Eye (tissue), 1 donor: ENCODE measurements at places on chromosomes 3 and 15.

DNA sequence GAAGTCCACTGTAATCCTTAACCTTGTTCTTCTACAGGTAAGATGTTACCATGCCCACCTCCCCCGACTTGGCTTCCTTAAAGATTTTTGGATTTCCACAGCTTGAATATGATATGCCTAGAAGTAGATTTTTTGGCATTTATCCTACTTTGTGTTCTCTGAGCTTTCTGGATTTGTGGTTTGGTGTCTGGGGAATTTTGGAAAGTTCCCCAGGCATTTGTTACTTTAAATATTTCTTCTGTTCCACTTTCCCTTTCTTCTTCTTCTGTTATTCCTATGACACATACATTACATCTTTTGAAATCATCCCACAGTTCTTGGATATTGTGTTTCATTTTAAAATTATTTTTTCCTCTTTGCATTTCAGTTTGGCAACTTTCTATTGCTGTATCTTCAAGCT lies 122.1 kb upstream of the TMEM108 start:
- no peak for DNase-seq

GRCh38 chr3:184320104-184320445 lies 5.7 kb downstream of the EIF4G1 start:
- DNase-seq, result peak; percentile 32

DNA sequence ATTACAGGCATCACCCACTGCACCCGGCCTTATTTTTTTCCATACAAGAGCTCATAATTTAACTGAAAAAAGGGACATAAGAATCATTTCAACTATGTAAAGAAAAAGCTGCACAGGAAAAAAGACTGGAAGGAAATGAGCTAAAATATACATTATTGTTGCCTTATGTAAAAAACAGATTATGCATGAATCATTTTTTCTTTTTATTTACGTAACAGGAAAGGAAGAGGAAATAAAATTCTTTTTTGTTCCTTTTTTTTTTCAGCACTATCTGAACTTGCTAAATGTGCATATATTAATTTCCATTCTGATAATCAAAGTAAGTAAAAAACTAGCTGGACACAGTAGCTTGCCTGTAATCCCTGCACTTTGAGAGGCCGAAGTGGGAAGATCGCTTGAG lies 12.1 kb downstream of the KIF9 start:
- DNase-seq, result no peak

DNA sequence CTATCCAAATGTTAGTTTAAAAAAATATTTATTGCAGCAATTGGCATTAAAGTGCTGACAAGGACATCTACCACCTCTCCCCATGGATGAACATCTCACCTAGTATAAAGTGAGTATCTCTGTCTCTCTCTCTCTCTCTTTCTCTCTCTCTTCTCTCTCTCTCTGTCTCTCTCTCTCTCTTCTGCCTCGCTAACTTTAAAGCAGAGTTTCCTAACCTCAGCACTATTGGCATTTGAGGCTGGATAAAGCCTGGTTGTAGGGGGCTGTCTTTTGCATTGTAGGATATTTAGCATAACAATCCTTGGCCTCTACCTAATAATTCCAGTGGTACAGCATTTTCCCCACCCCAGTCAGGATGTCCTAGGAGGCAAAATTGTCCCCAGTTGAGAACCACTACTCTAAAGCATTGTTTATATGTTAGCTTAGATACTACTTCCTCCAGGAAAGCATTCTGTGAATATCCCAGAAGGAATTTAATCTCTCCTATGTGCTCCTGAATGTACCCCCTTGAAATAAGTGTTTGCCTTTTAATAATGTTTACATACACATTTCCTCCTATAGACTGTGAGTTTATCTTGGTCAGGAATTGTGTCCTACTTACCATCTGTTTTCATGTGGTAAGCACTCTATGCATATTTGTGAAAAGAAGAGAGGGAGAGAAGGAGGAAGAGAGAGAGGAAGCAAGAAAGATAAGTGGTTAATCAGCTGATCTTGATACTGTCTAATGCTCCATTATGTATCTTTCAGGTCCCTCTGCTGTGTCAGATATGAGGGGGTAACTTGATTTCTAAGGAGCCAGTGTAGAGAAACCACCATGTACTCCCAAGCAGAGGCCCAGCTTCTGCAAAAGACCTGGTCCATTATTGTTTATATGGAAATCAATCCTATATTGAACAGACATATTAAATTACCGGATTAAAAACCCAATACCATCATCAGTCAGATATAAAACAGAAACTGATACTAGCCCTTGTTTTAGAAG lies 346.6 kb downstream of the RBMS3 start:
- no peak for DNase-seq

DNA sequence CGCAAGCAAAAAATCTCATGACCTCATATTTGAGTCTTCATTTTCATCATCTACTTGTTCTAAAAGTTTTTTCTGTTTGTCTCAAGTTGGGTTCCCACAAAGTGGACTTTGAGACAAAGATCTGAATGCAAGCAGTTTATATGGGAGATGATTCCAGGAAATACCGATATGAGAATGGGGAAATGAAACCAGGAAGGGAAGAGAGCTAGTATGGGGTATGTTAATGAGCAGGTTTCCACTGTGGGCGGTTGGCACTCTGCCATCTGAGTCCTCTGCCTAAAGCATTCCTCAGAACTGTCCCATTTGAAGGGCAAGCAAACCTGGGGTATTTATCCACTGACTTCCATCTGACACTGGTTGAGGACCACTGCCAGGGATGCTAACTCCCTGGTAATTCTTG lies 8.8 kb downstream of the ADPRH start:
- DNase-seq, result no peak

DNA sequence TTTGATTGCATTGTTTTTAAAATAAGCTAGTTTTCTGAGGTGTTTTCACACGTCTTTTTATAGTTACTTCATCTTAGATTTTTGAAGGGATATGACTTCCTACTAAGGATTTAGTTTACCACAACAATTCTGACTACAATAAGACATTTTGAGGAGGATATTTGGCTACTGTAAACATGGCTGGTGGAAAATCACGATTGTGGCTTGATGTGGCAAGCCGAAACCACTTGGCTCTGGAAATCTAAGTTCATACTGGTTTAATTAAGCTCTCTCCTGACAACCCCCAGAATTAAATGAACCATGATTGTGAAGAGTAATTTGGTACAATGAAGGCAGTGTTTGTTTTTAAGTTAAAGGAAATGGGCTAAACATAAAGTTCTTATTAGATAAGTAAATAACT lies 30.8 kb downstream of the ST3GAL6 start:
- DNase-seq, result no peak

- DNase-seq, result no peak
These were observed 244.3 kb upstream of the SLCO3A1 start for GRCh38 chr15:91609231-91609630.

GRCh38 chr3:166527325-166527724 lies 690.1 kb upstream of the BCHE start:
- DNase-seq, result peak; percentile 66

- DNase-seq, result no peak
These were observed 328.3 kb downstream of the OXSM start for GRCh38 chr3:26118165-26118564.

DNA sequence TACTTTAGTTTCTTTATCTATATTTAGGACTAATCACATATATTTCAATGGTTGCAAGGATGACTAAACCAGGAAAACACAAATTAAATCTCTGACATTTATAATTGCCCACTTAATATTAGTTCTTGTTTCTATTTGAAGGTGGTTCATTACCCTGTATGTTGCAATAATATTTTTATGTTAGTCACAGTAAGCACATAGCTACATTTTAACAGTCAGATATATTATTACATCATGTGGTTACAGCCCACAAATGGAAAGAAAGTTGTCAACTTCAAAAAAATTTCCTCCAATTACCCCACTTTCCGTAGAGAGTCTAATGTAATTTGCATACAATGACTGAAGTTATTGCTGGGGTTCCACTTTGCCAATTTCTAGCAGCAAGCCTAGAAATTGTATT lies 114.6 kb downstream of the TUSC7 start:
- no peak for DNase-seq

DNA sequence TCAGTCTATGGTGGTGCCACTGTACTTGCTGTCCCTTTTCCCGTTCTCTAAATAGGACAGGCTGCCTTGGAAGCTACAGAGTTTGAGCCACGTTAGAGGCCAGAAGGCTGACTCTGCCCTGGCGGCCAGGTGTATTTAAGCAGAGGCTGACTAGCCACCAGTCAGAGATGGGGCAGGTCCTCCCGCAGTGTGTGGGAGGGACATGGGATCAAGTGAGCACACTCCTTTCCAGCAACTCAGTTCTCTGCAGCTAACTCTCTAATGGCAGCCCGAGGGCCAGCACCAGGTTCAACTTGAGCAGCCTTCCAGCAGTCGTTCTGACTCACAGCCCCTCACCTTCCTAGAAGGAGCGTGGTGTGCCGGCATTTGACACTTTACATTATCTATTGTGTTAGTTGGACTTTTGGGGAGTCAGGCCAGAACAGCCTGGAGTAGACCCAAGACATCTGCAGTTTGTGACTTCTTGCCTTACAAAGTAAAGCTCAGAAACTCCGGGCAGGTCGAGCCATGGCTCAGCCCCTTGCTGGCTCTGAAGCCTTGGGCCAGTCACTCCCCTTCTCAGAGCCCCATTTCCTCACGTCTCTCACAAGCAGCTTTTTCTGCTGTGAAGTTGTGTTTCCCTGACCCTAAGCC lies 46.7 kb upstream of the MYZAP start:
- DNase-seq, result no peak

- DNase-seq, result no peak
These were observed 86.6 kb upstream of the PPIB start for GRCh38 chr15:64249406-64249805.

DNA sequence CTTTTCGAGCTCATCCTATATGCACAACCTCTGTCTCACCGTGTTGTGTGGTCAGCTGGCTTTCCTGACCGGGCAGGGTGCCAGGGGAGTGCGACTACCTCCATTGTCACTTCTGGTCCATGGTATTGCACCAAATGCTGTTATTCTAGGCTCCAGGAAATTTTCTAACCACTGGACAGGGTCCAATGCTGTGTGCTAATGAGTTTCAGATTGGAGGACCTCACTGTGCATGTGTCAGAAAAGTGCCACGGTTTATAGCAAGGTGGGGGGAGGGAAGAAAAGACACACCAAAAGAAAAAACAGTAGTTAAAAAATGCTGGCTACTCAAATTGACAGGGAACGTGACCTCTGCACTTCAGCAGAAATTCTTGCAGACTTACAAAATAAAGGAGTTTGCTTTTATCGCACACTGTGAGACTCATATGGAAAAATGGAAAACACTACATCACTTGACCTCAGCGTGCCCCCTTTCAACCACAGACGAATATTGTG lies 480.1 kb downstream of the FOXP1 start:
- DNase-seq, result peak; percentile 69

GRCh38 chr15:90080458-90080755 lies 21.9 kb downstream of the IDH2 start:
- no peak for DNase-seq

- DNase-seq, result peak; percentile 60
These were observed 79.3 kb upstream of the ALDH1L1 start for GRCh38 chr3:126259411-126260391.

DNA sequence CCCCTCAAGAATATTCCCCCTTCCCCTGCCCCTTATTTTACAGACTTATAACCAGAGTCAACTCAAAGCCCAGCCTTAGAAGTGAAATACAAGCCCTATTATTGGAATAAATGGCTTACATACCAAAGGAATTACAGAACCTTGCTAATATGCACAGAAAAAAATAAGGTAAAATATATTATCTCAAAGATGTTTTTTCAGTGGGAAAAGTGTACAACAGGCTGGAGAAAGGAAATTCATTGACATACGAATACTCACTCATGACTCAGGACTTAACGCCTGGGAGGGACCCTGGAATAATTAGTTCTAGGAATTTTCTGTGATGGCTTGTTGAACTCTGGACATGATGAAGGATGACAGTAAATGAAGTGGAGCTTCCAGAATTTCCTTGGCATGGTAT lies 27.0 kb downstream of the ARL14 start:
- DNase-seq, result no peak

DNA sequence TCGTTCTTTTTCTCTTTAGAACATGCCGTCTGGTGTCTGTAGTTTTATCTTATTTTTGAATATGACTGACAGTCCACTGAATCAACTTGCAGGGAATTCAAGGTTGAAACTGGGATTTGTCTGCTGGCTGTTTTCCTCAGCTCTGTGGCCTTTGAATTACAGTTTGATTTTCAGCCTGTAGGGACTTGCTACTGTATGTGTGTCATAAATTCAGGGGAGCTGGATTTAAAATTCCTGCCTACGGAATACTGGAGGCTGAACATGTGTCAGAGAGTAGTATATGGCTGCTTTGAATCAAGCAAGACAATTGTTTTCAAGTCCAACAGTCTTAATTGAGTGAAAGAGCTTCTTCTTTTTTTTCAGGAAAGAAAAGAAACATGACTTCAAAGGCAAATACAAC lies 33.9 kb downstream of the RARB start:
- DNase-seq, result no peak

DNA sequence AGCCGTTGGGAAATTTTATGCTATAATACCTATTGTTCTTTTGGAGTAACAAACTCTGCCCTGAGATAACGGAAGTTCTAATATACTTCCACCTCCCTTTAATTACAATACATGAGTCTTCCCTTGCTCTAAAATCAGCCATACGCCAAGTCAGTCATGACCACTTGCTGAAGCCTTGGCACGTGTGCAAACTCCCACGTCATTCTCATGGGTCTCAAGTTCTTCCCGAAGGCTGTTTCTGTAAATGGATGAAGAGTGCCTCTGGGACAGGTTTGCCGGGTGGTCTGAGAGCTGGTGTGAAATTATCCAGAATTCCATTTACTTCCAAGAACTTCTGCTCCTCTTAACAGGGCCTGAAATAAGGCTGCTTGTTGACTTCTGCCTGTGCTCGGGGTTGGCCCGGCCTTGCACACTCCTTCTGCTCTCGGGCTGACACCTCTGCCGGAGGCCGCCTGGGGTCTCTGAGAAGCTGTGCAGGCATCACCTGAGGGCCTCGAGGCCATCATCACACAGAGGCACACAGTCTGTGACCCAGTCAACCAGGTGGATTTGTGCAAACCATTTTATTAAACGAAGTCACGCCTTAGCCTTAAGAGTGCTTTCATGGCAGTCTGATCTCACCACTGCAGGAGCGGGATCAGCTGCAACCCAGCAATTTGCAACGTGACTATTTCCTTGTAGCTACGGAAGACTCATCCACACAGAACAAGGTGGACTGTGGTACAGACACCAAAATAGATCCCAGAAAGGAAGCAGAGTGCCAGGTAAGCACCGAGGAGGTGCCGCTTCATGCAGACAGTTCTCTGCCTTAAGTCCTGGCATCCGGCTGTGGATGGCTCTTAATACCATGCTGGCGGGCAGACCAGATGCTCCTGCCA lies 120.1 kb downstream of the ADAMTS17 start:
- DNase-seq, result no peak

GRCh38 chr15:89630974-89631901 lies 24.0 kb downstream of the KIF7 start:
- no peak for DNase-seq

GRCh38 chr15:45307230-45307924 lies 55.3 kb downstream of the SLC28A2 start:
- peak; percentile 48 for DNase-seq

- no peak for DNase-seq
These were observed 1.5 kb downstream of the ARHGEF3 start for GRCh38 chr3:56800130-56800831.

GRCh38 chr3:150114873-150115540 lies 144.3 kb upstream of the PFN2 start:
- DNase-seq, result no peak

GRCh38 chr3:190718671-190719070 lies 143.8 kb downstream of the GMNC start:
- DNase-seq, result no peak
